Progenitor cell of endocrine pancreas (in vitro differentiated cells): ENCODE measurements at places on chromosomes 11 and 22. TPM values are rescaled to one million over a fixed set of nuclear protein-coding genes. Genes with fewer than 3 reads are reported as not detected.

DNA sequence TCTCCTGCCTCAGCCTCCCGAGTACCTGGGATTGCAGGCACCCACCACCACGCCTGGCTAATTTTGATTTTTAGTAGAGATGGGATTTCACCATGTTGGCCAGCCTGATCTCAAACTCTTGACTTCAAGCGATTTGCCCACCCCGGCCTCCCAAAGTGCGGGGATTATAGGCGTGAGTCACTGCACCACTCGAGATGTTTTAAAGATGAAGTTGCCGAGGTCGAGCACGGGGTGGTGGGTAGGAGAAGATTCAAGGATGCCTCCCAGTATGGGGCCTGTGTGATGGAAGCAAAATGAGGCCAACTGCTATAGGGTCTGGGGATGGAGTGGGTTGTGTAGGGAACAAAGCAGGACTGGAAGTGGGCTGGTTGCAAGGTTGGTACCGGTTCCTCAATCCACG is 245.2 kb downstream of the MN1 start:
- DNase-seq, result no peak

DNA sequence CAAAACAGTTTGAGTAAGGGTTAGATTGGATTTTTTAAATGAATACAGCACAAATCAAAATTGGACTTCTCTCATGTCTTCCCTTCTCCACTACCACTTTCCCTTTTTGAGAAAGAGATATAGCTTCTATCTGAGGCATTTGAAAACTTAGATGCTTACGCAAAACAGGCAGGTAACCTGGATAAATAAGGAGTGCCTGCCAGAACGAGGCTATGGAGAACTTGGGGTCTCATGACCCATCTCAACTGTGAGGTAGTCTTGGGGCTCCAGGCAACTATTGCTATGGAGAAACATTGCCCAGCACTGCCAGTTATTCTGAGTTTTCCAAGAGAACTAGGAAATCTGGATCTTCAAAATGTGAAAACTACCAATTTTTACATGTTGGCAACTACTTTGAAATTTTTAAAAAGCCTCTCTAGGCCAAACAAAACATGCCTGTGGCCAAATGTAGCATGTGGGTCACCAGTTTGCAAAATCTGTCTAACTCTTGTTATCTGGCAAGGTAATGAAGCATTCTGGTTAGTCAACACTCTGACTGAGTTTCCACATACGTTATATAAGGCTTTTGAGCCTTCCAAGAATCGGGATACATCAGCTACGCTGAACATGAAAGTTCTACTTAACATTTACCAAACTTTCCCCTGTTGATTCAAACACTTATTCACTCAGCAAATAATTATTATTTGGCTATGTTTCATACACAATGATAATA is 752.7 kb downstream of the KCNA4 start:
- DNase-seq, result no peak

The PRR14L gene
- total RNA-seq, result 77.6 and 87.2 TPM in 2 replicates

DNA sequence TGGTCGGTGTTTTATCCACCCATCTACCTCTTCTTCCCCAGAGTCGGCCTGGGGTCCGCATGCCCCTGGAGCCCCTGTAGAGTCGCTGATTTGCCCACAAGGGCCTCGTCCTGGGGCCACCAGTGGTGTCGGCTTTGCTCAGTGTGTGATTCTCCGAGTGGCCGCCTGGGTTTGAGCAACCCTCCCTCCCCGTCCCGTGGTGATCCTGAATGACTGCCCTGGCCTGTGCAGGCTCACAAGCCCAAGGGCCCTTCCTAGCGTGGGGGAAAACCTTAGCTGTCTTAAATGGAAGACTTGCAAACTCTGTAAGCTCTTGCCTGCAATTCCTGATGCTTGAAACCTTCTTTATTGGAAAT is 128.3 kb downstream of the OSBP2 start:
- DNase-seq, result no peak

- no peak for DNase-seq
These were observed 9.8 kb downstream of the SLC17A6 start for GRCh38 chr11:22347857-22348487.

The CDC42EP2 gene
- 5.3 and 5.9 TPM in 2 replicates for total RNA-seq

The DEUP1 gene
- total RNA-seq, result 1.7 TPM in 2 replicates

The ABTB2 gene
- total RNA-seq, result 16.0 and 19.5 TPM in 2 replicates

The MRGPRF gene
- 0.24 and 0.41 TPM in 2 replicates for total RNA-seq

DNA sequence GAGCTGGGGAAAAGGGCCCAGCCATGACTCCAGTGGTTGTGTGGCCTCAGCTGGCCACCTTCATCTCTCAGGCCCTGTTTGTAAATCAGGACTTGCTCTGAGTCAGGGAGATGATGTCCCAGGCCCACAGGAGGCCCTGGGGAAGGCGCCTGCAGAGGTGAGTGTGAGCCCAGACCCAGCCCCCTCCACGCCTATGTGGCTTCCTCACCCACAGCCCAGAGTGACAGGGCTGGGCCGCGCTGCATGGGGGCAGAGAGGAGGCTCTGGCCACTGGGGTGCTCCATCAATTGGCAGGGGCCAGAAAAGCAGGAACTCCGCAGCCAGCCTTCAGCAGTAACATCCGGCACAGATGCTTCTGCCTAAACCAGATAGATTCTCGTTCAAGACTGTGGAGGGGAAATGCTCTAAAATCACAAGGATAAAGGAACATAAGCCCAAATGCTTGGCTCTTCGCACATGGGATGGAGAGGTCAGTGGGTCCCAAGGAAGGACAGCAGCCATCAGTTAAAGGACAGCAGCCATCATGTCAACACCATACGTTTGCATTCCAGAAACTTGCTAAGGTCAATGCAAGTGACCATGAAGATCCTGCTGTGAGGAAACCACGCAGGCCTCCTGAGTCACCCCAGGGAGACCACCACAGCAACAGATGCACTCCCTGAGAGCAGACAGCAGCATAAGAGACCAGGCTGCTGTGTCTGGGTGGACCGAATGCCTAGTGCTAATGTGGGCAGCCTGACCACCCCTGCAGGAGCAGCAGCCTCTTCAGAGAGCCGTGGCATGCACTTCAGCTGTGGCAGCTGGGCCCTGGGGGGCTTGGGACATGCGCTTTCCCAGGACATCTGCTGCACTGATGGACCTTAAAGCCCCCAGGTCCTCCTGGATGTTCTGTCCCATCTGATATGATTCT is 28.3 kb downstream of the OSBPL5 start:
- no peak for DNase-seq

GRCh38 chr11:128725630-128726319 is 31.9 kb downstream of the FLI1 start:
- no peak for DNase-seq

- no peak for DNase-seq
These were observed 275.2 kb upstream of the SORL1-AS1 start for GRCh38 chr11:121727942-121728341.

- DNase-seq, result no peak
These were observed 482.1 kb upstream of the ANO5 start for GRCh38 chr11:21710809-21711208.

- no peak for DNase-seq
These were observed 12.8 kb downstream of the DGCR2 start for GRCh38 chr22:19109198-19110063.

DNA sequence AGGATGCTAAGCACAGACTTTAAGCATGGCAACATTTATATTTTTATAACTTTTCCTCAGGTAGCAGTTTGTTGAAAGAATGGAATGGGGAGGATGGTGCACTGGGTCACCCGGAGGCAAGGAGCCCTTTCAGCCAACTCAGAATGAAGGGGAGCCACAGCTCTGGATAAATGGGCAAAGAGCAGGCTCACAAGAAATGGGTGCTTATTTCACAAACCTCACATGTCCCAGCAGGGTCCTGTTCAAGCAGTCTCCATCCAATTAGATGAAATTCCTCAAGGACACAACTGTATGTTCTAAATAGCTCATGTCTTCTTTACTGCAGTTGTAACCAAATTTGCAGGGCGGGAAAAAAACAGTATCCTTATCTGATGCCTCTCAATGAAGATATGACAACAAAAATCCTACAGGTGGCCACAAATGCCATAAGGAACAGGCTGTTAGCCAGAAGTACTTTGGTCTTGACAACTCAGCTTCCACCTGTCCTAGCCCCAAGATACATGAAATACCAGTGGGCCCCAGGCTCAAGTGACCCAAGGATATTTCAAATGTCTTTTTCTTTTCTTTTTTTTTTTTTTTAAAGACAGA is 48.2 kb downstream of the MAPK1 start:
- no peak for DNase-seq

- DNase-seq, result no peak
These were observed 6.0 kb upstream of the CAVIN3 start for GRCh38 chr11:6326303-6326702.

The MFRP gene
- total RNA-seq, result not detected in 2 replicates

The IGSF9B gene
- total RNA-seq, result 7.8 and 9.4 TPM in 2 replicates

DNA sequence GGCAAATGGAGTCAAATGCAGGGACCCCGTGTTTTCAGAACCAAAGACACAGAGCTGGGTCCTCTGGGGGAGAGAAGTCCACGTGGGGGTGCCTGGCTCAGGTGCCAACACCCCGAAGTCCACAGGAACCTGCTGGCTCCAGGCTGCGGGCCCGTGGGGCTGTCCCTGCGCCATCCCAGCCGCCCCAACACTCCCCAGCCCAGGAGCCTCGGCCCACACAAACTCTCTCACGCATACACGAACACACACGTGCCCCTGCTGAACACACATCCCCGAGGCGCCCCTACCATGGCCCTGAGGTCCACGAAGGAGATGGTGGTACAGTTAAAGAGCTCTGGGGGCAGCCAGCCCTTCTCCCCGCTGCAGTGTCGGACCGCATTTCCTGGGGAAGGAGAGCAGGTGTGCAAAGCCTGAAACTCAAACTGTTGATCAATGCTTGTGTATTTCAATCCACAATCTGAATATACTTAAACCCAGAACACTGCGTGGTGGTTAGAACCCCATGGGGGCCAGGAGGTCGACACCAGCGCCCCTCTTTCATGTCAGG is 54.7 kb downstream of the TRMU start:
- DNase-seq, result no peak

GRCh38 chr11:6480299-6480914 is 724 bp downstream of the ARFIP2 start:
- no peak for DNase-seq

GRCh38 chr22:19788661-19789225 is 28.2 kb downstream of the TBX1 start:
- DNase-seq, result no peak

DNA sequence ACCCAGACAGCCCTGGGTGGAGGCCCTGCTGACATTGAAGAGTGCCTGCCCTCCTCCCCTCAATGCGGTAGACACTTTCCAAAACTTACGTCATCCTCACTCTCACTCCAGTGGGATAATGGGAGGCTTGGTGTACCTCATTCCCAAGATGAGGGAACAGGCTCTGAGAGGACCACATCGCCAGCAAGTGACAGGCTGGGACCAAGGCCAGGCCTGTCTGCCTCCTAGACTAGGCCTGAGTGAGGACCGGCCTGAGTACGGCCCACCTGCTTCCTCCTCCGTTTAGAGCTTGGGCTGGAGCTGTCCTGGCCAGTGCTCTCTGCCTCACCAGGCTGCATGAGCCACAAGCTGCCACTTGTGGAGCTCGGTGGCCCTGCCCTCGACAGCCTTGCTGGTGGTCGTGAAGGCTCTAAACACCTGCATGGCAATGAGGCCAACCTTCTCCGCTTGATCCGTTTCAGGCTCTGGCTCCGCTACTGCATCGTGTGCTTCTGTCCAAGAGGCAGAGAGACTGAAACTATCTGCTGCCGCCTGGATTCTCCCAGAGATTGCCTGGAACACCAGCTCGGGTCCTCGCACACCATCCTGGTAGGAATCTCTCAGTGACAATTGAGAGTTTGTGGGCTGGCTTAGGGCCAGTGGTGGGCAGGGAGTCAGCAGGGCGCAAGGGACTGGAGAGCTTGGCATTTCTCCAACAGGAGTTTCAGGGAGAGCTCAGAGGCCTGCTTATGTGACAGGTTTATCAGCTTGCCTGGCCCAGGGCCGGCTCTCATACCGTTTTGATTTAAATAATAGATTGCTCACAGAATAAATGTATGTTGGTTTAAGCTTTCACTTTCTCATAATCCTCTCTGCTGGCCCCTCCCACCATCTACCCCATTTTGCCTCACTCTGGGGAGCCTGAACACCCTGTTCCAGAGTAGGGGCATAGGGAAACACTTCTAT is 9.4 kb downstream of the LRRC75B start:
- DNase-seq, result no peak

- no peak for DNase-seq
These were observed 201.2 kb downstream of the PGR start for GRCh38 chr11:100928426-100928825.

The CRYBA4 gene
- total RNA-seq, result not detected in 2 replicates

The PAMR1 gene
- 0.38 and 0.64 TPM in 2 replicates for total RNA-seq

GRCh38 chr11:61860054-61860903 is 31.1 kb downstream of the FADS3 start:
- no peak for DNase-seq

- DNase-seq, result peak; percentile 59
These were observed 20.3 kb downstream of the CLPB start for GRCh38 chr11:72413914-72414628.

DNA sequence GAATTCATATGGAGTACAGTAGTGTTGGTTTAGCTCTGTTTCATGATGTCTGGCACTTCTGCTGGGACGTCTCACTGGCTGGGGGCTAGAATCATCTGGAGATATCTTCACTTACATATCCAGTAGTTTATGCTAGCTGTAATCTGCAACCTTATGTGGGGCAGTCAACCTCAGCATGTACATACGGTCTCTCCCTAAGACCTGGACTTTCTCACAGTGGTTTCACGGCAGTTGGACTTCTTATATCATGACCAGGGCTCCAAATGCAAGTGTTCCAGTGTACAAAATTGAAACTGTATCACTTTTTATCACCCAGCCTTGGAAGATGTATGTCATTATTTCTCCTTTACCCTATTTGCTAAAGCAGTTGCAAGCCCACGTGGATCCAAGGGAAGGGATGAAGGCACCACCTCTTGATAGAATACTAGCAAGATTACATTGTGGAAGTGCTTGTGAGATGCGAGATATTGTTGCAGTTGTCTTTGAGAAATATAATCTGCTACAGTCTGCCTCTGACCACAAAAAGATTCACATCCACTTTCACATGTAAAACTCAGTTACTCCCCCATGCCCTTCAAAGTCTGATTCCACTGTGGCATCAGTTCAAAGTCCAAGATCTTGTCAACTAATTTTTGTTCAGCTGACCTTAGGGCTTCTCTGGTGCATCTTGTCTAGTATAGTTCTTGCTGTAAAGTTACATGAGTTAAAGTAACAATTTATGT is 316.6 kb upstream of the NCAM1 start:
- DNase-seq, result no peak

DNA sequence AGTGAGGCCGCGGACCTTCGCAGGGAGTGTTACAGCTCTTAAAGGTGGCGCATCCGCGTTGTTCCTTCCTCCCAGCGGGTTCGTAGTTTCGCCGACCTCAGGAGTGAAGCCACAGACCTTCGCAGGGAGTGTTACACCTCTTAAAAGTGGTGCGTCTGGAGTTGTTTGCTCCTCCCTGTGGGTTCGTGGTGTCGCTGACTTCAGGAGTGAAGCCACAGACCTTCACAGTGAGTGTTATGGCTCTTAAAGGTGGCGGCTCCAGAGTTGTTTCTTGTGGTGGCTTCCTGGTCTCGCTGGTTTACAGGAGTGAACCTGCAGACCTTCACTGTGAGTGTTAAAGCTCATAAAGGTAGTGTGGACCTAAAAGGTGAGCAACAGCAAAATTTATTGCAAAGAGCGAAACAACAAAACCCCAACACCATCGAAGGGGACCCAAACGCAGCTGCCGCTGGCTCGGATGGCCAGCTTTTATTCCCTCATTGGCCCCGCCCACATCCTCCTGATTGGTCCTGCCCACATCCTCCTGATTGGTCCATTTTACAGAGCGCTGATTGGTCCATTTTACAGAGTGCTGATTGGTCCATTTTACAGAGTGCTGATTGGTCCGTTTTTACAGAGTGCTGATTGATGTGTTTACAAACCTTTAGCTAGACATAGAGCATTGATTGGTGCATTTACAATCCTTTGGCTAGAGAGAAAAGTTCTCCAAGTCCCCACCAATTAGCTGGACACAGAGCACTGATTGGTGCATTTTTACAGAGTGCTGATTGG is 1.2 kb upstream of the TMEM45B start:
- no peak for DNase-seq

- DNase-seq, result no peak
These were observed 95.2 kb upstream of the TP53I11 start for GRCh38 chr11:45045683-45046471.
